ENCODE measurements at places on chromosomes 2 and 18. TPM values are rescaled to one million over a fixed set of nuclear protein-coding genes. Genes with fewer than 3 reads are reported as not detected.

SULT1C2 gene
- total RNA-seq = 0.97 TPM

DSC2 gene
- total RNA-seq = 26.7 TPM

DNA sequence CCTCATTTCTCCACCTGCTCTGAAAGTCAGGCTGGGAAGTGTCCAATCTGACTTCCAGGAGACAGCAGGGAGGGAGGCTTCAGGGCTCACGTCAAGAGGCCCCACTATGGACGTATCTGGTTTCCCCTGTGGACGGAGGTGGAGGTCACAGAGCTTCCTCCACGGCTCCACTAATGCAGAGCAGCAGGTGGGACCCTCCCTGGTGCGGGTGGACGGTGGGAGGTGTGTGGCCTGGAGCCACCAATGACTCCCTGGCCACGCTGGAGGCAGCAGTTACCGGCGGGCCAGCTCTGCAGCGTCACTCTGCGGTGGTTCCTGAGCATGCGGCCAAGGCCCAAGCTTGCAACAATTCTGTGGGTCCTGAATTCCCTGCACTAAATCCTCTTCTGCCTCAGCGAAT is 9.0 kb downstream of the CRACDL start:
- no peak for DNase-seq

DNA sequence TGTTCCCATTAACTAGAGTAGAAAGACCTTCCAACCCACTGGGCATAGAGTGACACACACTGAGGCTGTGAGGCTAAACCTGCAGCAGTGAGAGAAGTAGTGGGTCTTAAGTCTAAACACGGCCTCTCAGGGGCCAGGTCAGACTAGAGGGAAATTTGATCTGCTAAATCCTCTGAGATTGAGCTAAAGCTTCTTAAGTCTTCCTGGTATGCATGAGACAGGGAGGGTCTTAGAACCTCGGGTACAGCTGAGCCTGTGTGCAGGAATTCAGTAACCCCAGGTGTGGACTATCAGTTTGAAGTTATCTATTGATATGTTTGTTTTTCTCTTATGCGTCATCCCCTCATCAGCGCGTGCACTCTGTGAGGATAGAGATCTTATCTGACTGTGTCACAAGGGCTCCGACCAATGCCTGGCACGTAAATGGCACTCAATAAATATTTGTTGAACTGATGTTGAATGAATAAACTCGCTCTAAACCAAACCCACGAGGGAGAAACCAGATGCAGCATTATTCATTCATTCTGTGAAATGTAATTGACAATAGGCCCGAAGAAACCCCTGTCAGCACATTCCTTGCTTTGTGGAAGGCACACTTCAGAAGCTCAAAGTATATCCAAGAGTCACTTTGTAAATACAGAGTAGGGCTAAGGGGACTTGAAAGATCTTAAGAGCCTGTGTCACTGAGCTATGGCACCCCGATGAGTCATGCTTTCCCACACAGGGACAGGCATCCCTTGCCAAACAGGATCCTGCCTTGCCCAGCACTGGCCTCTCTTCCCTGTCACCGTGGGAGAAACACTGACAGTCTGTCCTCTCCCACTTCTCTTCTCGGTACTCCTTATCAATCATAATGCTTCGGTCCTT is 21.7 kb upstream of the RAB10 start:
- DNase-seq = peak; percentile 79

DNA sequence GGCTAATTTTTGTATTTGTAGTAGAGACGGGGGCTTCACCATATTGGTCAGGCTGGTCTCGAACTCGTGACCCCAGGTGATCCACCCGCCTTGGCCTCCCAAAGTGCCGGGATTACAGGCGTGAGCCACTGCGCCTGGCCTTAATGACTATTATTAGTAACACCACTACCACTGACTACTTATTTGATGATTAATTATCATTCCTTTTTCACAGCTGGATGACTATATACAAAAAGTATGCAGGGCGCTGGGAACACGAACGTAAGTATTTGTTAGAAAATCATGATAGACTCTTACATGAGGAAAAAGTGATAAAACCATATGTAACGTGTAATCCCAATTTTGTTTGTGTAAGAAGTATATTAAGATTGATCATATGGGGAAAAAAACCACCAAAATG is 21.6 kb downstream of the DARS1 start:
- DNase-seq = no peak

STARD6 gene
- total RNA-seq = not detected

RTP5 gene
- 0.08 TPM for total RNA-seq

DNA sequence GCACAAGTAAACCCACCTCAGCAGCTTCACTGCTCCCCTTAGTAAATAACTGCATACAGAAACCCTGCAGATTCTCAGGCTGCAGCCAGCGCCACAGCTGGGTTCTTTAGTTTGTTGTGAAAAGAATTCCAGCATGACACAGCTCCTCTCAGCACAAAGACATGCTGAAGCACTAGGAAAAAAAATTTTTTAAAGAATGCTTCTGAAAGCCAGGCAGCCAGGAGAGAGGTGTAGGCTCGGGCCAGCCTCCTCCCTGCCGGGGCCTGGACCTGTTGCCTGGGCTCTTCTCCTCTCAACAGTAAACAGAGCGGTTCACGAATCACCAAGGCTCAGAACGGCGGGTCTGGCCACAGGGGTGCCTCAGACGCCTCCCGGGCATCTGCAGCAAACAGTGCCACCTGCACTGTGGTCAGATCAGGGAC is 95.7 kb upstream of the POU3F3 start:
- DNase-seq = no peak

SERPINE2 gene
- 91.5 TPM for total RNA-seq

DNA sequence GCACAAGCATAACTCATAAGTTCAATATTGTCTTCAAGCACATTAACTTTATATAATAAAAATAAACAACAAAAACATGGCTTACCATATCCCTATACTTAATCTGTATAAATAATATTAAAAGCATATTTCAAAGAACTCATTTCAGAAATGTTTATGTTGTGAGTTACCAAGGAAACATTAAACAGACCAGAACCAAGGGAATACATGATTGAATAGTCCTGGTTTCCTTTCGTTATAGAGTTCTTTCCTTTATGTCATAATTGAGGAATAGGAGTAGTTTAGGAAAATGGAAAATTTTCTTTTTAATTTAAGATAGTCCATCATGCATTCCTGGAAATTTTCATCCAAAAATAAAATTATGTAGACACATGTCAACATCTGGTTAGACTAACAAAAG is 343.0 kb downstream of the ERBB4 start:
- no peak for DNase-seq

DNA sequence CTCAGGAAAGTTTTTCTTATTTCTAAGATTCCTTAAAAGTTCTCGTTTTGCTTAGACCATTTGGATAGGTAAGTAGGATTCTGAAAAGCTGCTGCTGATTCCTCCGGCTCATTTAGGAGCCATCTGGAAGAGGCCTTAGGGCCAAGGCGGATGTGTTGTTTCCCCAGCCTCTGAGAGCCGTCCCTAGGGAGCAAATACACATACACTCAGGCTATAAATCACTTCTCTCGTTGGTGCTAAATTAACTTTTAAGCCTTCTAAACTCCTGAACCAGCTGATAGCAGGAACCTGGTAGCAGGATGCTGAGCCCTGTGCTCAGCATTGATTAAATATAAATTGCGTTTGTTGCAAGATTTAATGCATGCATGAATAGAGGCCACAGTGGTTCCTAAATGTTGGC is 109.8 kb downstream of the ADCYAP1 start:
- no peak for DNase-seq

KATNAL2 gene
- total RNA-seq = 5.7 TPM

ELP2 gene
- 50.4 TPM for total RNA-seq
